ENCODE measurements at places on chromosomes 6 and 20.

DNA sequence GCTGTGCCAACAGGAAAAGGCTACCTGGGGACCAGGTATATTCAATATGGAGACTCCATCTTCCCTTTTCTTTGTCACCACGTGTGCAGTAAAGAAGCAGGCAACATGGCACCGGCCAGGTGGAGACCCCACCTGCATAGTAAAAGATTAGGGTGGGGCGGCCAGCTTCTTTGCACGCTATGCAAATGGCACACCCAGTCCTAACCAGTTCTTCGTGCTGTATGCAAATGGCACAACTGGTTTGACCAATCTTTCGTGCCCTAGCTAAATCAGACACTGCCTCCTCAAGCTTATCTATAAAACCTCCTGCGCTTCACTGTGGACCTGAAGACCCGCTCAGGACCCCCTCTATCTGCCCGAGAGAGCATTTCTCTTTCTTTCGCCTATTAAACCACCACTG lies 88.8 kb upstream of the EZR start:
- no peak for DNase-seq

DNA sequence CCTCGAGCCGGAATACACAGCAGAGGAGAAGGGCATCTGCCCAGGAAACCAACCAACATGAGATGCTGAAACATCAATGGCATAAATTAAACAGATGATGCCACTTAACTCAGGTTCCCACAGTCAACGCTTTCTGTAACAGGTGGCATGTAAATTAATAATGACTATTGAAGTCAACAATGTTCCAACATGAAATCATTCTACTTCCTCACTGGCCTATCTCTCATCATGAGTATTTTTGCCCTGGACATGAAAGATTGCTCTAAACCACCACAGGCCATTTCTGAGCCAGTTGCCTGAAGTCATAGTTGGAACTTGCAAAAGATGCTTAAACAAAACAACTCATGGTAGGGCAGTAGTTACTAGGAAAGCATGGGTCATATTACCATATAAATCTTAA lies 397.9 kb upstream of the JARID2 start:
- DNase-seq = no peak

- DNase-seq = peak; percentile 37
These were observed 14.4 kb downstream of the NT5E start for GRCh38 chr6:85464260-85464644.

DNA sequence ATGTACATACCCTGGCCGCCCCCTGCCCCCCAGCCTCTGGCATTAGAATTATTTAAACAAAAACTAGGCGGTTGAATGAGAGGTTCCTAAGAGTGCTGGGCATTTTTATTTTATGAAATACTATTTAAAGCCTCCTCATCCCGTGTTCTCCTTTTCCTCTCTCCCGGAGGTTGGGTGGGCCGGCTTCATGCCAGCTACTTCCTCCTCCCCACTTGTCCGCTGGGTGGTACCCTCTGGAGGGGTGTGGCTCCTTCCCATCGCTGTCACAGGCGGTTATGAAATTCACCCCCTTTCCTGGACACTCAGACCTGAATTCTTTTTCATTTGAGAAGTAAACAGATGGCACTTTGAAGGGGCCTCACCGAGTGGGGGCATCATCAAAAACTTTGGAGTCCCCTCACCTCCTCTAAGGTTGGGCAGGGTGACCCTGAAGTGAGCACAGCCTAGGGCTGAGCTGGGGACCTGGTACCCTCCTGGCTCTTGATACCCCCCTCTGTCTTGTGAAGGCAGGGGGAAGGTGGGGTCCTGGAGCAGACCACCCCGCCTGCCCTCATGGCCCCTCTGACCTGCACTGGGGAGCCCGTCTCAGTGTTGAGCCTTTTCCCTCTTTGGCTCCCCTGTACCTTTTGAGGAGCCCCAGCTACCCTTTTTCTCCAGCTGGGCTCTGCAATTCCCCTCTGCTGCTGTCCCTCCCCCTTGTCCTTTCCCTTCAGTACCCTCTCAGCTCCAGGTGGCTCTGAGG lies 7.6 kb downstream of the CDKN1A start:
- no peak for DNase-seq

DNA sequence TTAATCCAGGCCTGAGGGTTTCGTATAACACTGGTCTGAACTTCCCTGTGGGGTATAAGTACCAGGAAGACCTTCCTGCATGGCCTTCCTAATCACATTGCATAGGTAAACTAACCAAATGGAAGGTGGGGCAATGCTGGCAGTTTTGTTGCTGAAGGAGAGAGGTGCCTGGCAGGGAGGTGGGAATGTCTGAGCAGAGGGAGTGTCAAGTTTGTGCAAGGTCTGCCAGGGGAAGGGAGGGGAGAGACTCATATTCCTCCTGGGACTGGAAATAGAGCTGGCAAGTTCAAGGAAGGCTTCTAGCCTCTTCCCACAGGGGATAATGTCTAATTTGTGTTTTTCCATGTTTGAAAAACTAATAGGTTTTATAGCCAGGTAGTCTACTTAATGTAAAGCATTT lies 70.6 kb downstream of the HDDC2 start:
- DNase-seq = no peak

DNA sequence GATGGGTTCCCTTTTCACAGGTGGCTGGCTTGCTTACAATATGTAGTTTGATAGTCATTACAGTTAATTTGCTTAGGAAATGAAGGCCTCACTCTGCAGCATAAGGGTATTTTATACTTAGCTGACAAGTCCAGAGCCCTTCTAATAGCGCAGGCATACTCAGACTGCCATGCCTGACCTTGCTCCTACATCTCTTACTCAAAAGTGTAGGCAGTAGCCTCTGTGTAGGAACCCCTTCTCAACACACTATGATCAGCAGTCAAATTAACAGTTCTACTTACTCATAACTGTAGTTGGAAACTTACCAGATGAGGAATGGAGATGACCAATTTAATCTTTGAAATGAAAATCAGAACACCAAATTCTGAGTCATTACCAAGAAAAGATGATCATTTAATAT lies 373.5 kb downstream of the TBC1D32 start:
- DNase-seq = no peak

GRCh38 chr6:170152124-170152926 lies 138.6 kb downstream of the DLL1 start:
- DNase-seq = no peak

DNA sequence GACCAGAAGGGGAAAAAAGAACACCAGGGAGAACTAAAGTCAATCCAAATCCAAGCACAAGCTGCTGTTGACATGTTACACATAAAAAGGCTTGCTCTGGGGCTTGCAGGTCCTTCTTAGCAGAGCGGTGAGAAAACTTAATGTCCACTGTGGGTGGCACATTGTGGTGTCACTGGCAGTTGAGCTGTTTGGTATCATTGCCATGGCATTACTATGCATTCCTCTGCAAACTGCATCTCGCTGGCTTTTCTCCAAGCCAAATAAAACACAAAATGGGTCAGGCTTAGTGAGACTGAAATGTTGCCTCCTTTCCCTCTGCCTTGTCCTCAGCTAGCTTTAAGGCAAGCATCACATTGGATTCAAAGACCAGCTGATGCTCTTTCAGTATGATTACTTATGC lies 40.9 kb downstream of the LY86 start:
- no peak for DNase-seq

- DNase-seq = no peak
These were observed 139.7 kb upstream of the LRFN2 start for GRCh38 chr6:40726853-40727252.

DNA sequence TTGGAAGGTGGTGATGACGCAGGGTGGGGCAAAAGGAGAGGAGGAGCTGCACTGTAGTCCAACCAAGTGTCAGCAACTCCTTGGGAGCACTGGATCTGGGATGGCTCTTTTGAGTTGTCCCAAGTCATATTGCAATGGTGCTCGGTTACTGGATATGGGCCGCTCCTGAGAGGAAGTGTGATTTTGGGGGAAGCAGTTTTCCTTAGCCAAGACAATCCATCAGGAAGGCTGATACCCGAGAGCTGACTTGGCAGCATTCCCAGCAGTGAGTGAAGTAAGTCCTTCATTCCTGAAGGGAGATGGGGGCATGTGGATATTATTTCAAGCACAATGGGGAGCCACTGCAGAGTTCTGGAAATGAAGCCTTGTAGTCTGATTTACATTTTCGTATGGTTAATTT lies 354.1 kb downstream of the RFPL4B start:
- no peak for DNase-seq

DNA sequence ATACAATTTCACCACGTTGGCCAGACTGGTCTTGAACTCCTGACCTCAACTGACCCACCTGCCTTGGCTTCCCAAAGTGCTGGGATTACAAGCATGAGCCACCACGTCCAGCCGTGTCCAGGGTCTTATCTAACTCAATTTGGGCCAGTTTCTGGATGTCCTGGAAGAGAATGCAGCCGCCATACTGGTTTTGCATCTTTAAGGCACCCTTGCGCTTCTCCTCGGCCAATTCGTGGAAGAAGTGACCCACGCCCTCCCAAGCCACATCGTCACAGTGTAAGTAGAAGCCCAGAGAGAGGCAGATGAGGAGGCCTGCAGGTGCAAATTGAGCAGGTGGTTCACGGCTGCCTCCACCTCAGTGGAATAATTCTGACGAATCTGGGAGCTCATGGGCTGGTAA lies 3.7 kb upstream of the ZNF335 start:
- DNase-seq = no peak

DNA sequence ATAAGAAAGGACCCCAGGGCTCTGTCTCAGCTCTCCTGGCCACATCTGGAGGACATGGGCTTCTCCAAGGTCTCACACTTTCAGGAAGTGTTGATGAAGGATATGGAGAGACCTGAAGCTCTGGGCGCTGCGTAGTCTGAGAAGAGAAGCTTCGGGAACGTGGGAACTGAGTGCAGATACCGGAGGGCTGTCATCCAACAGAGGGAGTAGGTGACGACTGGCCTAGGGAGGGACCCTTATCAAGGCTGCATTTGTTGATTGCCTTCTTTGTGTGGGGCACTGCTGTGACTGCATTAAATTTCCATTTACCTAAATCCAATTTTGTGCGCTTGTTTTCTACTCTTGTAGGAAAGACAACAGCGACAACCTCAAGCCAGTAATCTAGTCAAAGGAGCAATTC lies 63.4 kb downstream of the PLG start:
- no peak for DNase-seq

DNA sequence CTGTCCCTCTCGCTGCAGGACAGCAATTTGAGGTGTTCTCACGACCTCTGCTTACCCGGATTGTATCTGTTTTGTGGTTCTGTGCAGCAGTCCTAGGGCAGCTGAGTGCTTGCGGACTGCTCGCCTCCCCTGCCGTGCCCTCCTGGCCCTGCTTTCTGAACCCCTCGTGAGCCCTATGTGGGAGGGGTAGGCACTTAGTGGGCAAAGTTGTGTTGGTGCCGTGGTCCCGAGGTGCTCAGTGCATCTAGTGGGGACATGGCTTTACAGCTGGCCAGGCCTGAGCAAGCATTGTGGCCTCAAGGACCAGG lies 5.2 kb downstream of the TMEM181 start:
- DNase-seq = no peak
